ENCODE measurements at places on chromosomes 2 and 18. TPM values are rescaled to one million over a fixed set of nuclear protein-coding genes. Genes with fewer than 3 reads are reported as not detected.

DNA sequence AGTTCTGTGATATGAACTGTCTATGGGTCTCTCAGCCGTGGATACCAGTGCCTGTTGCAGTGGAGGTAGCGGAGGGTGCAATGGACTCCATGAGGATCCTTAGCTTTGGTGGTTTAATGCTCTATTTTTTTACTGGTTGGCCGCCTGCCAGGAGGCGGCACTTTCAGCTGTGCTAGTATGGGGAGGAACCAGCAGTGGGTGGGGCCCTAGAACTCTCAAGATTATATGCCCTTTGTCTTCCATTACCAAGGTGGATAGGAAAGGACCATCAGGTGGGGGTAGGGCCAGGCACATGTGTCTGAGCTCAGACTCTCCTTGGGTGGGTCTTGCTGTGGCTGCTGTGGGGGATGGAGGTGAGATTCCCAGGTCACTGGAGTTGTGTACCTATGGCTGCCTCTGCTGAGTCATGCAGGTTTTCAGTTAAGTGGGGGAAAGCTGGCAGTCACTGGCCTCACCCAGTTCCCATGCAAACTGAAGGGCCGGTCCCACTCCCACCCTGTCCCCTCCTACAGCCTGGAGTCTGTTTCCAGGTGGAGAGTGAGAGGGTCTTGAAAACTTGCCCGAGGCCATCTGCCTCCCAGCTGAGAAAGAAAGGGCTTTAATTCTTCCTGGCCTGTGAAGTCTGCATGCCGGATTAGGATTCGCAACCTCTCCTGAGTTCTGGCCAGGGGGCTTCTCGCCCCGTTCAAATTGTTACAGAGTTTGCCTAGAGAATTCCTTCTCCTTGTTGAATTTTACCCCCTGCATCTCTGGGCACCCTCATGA is 14.5 kb downstream of the KCNS3 start:
- DNase-seq, result no peak

GRCh38 chr18:34493566-34494358 is 216.3 kb upstream of the DTNA start:
- no peak for DNase-seq

DNA sequence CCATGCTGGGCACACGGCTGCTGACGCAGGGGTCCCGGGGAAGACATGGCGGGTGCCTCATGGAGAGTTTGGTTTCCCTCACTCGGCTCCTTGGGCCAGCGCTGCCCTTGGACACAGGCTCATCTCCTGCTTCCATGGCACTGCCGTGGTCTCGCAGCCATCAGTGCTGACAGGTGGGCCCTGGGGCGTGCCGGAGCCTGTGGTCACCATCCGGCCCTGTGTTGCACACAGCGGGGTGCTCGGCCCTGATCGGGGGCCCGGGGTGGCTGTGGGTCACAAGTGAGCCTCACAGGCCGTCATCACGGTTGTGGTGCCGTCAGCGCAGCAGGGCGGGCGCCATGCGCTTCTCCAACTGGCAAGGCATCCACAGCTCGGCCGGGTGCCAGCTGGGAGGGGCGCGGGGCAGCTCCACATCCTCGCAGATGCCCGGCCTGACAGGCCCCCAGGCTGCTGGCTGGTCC is 582 bp downstream of the RTP5 start:
- no peak for DNase-seq

DNA sequence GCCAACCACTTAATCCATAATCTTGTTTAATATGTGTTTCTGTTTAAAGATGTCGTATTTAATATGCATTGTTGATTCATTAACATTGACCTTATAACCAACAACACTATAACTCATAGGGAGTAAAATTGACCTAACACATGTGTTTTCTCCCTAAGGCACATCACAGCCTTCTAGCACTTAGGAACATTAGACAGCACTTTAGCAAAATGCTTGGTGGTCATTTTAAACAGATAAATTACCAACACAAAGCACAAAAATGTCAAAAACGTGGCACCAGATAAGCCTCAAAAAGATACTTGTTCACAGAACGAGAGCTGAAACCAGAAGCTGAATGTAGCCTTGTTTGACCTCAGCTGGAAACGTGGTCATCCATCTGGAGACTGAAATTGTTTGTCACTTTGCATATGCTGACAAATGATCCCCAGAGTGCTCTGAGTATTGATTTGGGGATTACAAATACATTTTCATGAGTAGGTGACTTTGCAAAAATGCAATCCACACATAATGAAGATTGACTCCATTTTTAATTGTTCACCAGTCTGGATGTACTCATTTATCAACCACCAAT is 139.2 kb downstream of the CCDC102B start:
- no peak for DNase-seq

DNA sequence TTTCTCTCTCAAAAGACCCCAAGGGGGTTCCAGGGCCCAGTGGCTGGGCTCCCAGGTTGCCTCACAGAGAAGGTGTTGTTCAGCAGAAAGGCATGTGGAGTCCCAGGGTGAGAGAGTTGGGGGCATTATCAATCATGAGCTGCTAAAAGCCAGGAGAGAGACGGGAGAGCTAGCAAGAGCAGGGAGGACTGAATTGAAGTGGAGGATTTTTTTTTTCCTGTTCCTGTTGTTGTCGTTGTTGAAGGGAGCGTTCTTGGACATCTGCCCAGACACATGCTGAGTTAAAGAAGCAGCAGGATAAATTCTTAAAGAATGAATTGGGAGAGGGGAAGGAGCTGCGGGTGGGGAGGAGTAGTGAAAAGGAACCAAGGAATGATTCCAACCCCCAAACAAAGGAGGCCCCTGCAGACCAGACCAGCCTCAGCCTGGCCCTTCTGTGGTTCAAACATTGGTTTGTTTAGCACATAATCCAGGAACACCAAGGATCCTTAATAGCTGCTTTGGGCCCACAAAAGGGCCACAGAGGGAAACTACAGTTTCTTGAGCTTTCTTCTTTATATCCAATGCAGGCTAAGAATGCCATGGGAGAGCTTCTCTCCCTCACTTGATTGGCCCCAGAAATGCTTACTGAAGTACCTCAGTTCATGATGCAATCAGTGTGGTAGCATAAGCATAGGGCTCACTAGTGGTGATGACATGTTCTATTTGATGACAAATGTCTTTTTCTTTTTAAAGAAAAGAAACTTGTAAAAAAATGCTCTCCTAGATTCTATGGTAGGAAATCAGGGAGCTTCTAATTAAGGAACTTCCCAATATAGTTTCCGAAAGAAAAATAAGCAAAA is 146.0 kb downstream of the SETBP1 start:
- no peak for DNase-seq

DNA sequence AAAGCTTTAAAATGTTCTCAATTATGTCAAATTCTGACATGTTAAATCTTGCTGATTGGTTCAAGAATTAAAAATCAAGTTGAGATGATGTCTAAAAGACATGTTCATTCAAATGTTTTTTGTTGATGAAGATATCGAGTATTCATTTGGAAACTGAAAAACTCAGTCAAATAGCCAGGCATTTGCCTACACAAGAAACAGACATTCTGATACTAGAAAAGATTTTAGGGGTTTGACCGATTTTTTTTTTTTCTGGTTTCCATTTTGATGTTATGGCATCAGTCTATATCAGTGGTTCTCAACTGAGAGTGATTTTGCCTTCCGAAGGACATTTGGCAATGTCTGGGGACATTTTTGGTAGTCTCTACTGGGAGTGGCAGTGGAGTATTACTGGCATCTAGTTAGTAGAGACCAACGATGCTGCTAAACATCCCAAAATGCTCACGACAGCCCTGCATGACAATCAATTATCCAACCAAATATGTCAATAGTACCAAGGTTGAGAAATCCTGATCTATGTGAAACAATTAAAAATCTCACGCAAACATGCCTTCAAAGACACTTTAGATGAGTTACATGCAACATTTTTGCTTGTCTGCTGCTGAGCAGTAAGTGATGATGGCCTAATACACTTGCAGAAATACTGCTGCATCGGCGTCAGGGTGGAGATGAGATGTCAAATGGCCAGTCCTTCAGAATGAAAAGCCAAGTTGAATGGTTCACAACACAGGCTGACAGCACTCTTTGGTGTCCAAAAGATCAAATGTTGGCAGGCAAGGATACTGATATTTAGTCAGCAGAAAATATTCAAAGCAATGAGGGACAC is 12.5 kb downstream of the RASGRP3 start:
- DNase-seq, result no peak

- no peak for DNase-seq
Observed at GRCh38 chr2:143686585-143687164, 557.5 kb downstream of the ARHGAP15 start.

GRCh38 chr2:239055756-239056493 is 208.0 kb downstream of the TWIST2 start:
- DNase-seq, result no peak

DNA sequence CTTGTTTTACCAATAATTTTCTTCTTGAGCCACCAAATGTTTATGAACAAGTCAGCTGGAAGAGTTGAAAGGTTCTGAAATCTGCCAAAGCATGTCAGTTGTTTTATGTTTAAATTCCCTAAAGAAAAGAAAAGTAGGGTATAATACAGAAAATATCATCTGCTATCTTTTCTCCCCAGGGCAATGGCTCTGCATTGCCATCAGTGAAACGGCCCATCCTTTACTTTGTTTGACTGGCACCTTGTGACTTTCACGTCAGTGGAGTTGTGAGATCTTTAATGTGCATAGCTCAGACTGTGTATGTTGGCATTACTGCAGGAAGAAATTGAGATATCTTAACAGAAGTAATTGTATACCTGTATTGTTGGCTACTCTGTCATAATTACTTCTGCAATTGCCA is 239.9 kb downstream of the THSD7B start:
- no peak for DNase-seq

- no peak for DNase-seq
Observed at GRCh38 chr2:16189836-16190160, 249.4 kb downstream of the MYCN start.

GRCh38 chr2:157375384-157375783 is 49.8 kb upstream of the ERMN start:
- DNase-seq, result no peak

GRCh38 chr2:207484444-207485391 is 45.0 kb upstream of the CREB1 start:
- DNase-seq, result no peak

GRCh38 chr2:232447638-232448303 is 8.2 kb upstream of the ALPI start:
- DNase-seq, result no peak

- no peak for DNase-seq
Observed at GRCh38 chr18:77520767-77521166, 271.1 kb downstream of the GALR1 start.

- no peak for DNase-seq
Observed at GRCh38 chr2:120793682-120794403, 58.2 kb downstream of the GLI2 start.

DNA sequence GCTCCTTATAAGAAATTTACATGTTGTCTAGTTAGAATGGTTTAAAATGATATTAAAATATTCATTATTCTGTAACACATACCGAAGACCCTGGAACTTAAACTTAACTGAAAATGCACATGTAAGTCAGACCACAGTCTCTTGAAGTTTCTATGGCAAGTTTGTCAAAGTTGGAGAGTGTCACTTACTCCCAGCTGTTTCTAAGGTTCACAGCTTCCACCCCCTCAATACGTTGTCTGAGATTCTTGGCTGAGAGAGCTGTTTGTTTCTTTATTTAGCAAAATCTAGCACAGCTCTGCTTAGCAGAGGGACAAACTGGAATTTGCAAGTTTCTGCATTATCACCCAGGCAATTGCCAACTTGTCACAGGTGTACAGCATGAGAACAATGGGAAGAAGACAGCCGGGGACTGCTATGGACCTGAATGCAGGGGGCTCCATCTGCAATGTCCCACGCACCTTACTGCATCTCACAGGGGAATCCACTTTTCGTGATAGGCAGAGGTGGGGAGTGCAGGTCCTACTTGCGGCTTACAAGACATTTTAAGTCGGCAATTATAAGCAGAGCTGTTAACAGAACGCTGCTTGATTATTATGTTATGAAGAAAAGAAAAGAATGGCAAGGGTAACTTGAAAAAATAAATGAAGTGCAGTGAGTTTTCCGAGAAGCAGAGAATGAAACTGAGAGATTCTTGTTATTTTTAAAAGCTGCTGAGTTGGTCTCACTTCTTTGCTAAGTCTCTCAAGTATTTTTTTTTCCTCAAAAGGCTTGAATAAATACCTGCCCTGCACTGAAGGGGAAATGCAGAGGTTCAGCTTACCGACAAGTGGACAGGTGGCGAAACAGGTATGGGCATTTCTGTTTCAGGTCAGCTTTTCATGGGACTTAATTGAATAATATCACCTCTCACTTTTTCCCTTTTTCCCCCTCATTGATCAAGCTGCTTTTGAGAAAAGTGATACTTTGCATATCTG is 1072.1 kb upstream of the FANCL start:
- no peak for DNase-seq

- no peak for DNase-seq
Observed at GRCh38 chr2:178452334-178452733, 1.2 kb downstream of the PJVK start.

DNA sequence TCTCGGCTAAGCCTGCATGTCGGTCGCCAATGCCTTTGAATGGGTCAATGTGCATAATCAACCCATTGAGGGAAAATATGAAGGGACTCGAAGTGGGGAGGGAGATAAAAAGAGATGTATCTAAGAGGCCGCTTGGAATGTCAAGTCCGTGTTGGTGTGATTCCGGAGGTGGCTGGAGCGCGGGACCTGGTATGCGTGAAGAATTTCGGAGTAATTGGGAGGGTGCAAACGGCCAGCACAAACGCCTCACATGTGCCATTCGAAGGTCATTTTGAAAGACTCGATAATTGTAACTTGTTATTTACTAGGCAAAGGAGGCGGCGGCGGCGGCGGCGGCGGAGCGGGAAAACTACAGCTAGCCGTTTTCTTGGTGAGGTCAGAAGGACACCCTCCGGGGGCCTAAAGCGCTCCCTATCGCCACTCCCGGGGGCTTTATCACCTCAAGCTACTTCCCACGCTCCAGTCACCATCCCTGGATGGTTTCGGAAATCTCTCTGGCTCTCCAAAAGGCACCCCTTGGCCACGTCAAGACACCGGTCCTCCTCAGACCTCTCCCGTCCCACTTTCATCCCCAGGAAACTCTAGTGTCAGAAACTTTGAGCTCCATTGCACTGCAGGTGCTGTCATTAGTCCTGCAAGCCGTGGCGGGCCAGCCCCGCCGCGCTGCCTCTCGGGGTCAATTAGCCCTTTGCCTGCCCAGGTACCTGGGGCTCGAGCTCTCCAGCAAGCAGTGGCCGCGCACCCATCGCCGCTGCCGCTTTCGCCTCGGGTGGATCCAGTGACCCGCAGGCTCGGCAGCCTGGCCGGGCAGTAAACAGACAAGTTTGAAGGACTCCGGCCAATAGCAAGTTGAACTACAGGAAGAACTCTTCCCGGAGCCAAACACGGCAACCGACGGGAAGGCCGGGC is 1.5 kb downstream of the ERBB4 start:
- DNase-seq, result no peak

INPP4A gene
- 75.4 TPM for polyA plus RNA-seq

PAX8 gene
- polyA plus RNA-seq, result 1.4 TPM

STAT4 gene
- polyA plus RNA-seq, result 52.4 TPM

GALM gene
- 17.5 TPM for polyA plus RNA-seq

GREB1 gene
- not detected for polyA plus RNA-seq

ALPG gene
- polyA plus RNA-seq, result not detected

ALPP gene
- polyA plus RNA-seq, result not detected

IL37 gene
- not detected for polyA plus RNA-seq

All from naive thymus-derived CD4-positive, alpha-beta T cell (primary cell).